ENCODE measurements at places on chromosomes 6 and 20.

- DNase-seq: no peak
These were observed 121.1 kb downstream of the TRIM27 start for GRCh38 chr6:28802417-28803336.

- no peak for DNase-seq
These were observed 60.9 kb downstream of the PYGB start for GRCh38 chr20:25308671-25309394.

GRCh38 chr6:46175446-46175845 lies 4.7 kb upstream of the ENPP5 start:
- no peak for DNase-seq

GRCh38 chr6:149363154-149363553 lies 36.9 kb upstream of the SUMO4 start:
- DNase-seq: peak; percentile 23

DNA sequence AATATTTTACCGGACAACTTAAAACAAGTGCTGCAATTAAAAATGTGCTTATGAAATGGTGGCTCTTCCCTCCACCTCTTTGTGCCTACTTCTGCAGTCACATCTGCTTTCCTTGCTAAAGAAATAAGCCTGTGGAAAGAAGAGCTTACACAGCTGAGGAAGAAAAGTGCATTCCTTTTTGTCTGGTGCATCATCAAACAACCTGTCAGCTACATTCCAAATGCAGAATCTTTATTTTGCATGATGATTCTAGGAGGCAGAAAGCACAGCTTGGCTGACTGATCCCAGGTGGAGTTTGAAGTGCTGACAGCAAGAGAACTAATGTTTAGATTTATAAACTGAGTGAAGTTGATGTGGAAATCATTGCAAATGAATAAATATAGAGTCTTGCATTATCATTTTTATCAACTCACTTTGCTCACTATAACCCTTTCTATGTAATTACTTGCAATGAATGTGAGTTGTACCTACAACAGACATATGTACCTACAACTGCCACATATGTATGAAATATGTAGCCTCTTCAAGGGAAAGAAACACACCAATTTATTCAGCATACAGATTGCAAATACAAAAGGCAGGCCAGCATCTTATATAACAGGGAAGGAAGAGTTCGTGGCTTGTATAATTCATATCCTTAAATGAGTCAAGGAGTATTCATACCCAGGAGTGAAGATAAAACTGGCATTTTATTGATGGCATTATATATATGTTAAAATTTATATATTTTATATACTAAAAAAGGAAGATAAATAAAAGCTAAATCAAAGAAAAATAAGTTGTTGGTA lies 223.4 kb upstream of the MCHR2 start:
- no peak for DNase-seq

DNA sequence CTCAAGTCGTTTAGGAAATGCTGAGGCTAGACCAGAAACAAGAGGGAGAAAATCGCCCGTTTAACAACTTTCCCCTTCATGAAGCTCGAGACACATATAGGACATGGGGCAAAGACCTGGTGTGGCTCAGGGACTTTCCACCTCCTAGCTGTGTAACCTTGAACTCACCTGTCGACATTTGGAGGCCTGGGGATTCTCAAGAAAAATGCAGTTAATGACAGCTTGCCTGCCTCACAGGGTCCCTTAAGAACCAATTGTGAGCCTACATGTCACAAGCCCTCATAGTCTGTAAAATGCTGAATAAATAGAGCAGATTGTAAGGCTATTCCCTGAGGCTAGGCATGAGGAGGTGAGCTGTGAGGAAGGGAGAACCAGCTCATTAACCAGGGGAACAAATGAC lies 35.1 kb downstream of the MGME1 start:
- no peak for DNase-seq

DNA sequence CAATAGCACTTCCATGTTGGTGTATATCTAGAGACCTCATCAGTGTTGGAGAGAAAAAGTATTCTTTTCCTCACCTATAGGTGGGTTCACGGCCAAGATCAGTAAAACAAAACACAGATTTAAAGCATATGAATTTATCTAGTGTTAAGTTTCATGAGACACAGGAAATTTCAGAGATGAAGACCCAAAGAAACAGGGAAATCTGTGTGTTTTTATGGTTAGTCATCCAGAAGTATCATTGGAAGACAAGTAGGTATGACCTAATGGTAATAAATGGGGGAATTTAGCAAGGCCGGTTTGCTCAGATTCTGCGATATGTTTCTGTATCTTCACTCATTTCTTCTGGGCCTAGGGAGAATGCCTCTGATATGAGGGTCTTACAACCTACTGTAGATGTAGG lies 419.6 kb upstream of the MARCKS start:
- no peak for DNase-seq

DNA sequence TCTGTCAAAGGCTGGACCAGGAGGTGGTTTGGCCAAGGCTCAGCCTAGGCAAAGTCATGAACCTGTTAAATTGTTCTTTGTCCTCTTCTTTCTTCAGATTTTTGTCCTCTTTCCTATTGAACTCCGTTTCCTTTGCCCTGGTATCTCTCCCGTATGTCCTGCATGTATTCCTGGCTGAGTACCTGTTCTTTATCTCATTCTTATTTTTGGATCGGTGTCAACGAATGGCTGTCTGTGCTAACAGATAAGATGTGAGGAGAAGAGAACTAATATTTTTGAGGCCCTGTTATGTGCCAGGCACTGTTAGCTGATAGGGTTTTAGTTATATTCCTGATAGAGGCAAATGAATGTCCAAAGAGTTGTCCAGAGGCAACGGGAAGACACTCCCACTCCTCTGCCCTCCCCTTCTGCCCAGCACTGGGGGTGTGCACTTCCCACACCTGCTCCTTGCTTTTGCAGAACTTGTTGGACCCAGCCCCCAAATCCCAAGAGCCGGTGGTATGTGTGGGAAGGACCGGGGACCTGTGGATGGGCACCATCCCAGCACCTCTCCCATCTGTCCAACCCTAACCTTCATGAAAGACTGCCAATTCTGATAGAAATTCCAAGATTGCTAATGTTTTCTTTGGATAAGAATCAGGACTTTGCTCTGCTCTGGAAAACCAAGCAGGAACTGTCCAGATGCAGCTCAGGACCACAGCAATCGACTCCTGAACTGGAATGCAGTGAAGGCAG lies 20.6 kb downstream of the MMP24OS start:
- no peak for DNase-seq

DNA sequence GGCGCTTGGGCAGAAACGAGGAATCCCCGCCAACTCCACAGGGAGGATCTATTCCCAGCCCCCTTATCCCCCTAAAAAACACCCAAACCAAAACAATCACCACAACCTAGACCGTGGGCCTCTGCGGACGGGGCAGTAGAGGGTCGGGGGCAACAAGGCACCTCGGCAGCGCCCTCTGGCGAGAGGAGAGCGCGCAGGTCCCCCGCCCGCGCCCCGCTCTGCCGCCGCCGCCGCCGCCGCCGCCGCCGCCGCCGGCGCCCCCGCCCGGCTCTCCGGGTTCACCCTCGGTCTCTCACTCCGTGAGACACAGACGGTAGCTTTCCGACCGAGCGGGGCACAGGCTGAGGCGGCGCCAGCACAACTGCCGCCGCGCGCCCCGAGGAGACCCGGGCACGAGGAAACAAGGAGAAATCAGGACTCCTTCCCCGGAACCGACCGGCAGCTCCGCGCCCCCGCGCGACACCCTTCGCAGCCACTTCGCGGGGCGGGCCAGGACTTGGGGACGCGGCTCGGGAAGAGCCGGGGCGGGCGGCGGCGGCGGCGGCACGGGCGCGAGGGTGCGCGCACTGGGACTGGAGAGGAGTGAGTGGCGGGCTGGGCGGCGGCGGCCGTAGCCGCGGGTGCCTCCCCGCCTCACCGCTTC lies at the start of gene SLC35F1:
Gene SLC35F1 (plus strand): TSS at position 307 of the 643 bp plus-strand sequence.
- peak; percentile 40 for DNase-seq

- no peak for DNase-seq
These were observed 145.8 kb downstream of the PTPRT start for GRCh38 chr20:43043887-43044286.

DNA sequence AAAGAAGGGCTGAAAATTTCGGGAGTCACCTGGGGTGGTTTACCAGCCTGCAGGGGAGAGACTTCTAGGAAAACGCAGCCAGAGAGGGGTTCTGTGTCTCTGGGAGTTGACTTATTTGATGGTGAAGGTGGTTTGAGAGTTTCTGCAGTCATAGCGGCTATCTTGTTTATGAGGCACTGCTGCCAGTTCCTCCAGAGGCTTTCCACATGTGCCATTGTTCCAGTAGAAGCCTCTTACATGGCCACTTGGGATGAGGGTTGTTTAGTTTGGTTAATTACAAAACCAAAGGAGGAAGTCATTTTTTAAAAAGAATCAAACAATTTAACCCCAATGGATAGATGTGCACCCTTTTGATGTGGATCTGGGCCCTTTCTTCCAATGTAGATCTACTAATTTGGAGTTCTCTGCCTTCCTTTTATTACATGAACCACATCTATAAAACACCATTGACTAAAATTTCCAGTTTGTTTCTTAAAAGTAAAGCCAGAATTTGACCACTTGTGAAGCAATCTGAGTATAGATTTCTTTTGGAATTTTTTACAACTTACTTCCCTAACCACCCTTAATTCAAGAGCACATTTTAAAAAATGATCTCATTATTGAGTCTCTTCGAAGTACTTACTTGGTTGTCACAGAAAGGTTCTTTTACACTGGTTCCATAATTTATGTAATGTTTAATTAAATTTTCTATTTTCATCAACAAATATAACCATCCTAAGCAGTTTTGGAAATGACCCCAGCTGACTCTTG lies 97.6 kb downstream of the TCP11 start:
- DNase-seq: no peak

GRCh38 chr6:45522486-45522885 lies 144.8 kb upstream of the SUPT3H start:
- DNase-seq: no peak

- no peak for DNase-seq
These were observed 17.7 kb upstream of the CDH4 start for GRCh38 chr20:61234224-61234890.

- no peak for DNase-seq
These were observed 47.4 kb upstream of the IRF4 start for GRCh38 chr6:343960-344815.

GRCh38 chr6:34465531-34466241 lies at the start of gene PACSIN1:
PACSIN1 (plus strand) TSS chr6:34466076; CDS start chr6:34526306, 60,230 bp downstream.
- peak; percentile 50 for DNase-seq

DNA sequence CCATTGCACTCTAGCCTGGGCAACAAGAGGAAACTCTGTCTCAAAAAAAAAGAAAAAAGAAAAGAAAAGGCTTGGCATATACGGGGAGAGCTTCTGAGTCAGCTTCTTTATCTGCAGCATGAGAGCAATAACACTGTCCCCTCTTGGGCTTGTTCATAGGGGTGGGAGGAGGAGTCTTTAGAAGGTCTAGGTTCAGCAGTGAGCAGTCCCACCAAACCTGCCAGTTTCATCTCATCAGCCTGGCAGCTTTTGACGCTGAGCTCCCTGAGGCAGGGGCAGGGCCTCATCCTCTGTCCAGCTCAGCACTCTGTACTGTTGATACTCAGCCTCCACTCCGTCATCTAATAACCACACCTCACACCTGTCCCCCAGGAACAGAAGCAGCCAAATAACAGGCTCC lies 5.6 kb upstream of the C6orf132 start:
- no peak for DNase-seq

All from stomach (tissue), 19 donors.